ENCODE measurements at places on chromosomes 3 and 15.

DNA sequence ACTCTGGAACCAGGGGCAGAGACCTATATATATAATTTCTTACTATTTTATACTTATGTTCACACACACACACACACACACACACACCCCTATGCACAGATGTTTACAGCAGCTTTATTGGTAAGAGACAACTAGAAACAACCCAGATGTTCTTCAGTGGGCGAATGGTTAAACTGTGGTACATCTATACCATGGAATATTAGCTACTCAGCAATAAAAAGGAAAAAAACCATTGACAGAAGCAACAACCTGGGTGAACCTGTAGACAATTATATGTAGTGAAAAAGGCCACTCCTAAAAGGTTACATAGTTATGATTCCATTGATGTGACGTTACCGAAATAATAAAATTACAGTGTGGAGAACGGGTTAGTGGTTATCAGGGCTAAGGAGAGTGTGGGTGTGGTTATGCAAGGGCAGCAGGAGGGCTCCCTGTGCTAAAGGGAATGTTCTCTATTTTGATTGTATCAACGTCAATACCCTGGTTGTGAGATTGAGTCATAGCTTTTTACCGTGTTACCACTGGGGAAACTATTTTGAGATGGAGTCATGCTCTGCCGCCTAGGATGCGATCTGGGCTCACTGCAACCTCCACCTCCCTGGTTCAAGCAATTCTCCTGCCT, 85.5 kb downstream of the FLNB start:
- DNase-seq, result no peak

DNA sequence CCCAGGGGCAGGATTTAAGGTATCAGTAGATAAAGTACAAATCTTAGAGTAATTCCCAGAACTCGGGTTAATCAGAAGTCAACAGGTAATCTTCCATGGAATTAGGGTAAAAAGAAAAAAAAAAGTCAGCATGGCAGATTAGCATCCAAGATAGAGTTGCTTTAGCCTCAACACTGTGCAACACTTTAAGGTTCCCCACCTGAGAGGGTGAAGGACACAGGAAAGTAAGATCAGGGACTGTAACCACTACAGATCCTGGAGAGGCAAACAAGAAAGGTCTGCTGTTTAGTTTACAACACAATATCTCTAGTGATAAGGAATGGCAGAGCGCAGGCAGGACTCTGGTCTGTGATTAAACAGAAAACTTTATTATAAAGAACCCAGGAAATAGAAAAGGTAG, 4.1 kb upstream of the PHLDB2 start:
- no peak for DNase-seq

DNA sequence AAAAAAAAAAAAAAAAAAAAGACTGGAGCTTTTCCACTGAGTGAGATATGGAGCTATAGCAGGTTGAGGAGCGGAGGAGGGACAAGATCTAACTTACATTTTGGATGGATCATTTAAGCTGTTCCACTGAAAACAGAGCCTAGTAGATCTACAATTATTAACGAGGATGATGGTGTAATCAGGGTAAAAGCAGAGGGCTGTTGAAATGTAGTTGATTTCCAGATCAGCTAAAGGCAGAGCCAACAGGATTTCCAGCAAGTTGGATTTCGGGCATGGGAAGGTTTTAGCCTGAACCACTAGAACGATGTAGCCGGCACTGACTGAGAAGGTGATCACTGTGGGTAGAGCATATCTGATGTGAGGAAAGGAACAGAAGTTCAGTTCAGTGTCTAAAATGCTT, 360.7 kb downstream of the EPHB1 start:
- DNase-seq, result no peak

GRCh38 chr15:76140074-76140464, 80.3 kb downstream of the TMEM266 start:
- DNase-seq, result no peak

DNA sequence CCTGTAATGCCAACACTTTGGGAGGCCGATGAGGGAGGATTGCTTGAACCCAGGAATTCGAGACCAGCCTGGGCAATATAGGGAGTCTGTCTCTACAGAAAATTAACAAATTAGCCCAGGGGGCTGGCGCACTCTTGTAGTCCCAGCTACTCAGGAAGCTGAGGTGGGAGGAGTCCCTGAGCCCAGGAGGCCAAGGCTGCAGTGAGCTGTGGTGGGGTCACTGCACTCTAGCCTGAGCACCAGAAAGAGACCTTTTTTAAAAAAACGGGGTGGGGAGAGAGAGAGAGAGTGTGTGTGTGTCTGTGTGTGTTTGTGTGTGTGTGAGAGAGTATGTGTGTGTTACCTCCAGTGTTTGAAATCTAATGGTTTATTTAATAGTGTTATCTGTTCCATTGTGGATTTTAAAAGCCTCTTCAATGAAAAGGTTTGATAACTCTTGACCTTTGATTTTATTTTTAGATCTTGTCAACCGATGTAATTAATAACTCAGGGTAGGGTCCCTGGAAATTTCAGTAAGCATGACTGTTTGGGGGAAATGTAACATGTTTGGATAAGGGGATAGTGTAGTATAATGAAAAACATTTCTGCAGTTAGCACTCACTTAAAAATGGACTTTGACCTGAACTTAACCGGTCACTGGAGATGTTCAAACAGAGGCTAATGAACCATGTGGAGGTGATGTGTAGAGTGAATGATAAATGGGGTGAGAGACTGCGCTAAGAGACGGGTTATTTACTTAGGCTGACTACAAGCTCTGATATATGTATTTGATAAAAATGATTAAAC, 29.7 kb downstream of the LRCH3 start:
- DNase-seq, result no peak

DNA sequence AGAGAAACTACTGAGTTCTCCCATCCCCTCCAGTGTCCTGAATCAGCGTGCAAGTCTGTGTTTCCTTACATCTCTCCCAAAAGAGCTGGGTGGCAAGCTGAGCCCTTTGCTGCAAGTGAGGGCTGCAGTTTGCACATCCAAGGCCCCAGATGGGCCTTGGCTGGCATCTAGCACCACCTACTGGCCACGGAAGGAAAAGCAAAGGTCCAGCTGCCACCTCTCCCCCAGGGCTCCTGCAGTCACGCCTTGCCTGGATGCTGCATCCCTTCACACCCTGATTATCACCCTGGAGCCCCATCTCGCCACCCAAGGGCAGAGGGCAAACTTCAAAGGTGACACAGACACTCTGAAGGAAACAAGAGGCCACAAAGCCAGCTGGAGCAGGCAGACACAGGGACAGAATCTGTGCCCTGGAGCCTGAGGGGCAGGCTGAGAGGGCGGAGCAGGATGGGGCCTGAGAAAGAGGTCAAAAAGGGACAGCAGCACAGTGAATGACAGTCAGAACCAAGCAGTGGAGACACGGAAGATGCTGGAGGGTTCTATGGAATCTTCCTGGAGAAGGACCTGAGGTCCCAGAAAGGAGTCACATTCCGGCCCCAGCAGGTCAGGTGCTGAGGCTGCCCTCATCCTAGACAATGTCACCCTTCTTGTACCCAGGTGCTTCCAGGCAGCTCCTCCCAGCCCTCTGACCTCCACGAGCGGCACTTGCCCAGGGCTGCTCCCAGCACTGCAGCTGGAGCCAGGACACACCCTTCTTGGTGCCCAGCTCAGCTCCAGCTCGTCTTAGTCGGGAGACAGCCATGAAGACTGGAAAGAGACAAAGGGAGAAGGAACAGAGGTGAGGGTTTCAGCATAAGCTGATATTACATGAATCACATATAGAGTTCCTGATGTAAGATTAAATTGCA, 18.3 kb upstream of the NTRK3 start:
- peak; percentile 26 for DNase-seq

- DNase-seq, result no peak
Observed at GRCh38 chr3:164730815-164731360, 347.4 kb downstream of the SI start.

- no peak for DNase-seq
Observed at GRCh38 chr3:128383316-128384235, 83.1 kb downstream of the DNAJB8 start.

DNA sequence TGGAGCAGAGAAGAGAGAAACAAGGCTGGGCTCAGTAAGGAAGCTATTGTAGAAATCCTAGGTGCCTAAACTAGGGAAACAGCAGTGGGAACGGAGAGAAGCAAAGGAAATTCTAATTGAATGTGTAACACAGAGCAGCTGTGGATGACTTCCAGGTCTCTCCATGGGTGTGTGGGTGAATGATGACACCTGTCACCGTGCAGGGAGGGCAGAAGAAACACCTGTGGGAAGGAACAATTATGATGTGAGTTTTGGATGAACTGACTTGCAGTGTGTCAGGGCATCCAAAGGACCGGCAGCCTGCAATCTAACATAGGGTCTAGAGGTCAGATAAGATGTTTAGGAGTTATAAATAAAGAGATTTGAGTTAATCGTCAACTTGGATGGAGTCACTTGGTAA, 144.2 kb downstream of the RYR3 start:
- DNase-seq, result no peak

- no peak for DNase-seq
Observed at GRCh38 chr3:119033393-119034255, 1.0 kb downstream of the IGSF11 start.

DNA sequence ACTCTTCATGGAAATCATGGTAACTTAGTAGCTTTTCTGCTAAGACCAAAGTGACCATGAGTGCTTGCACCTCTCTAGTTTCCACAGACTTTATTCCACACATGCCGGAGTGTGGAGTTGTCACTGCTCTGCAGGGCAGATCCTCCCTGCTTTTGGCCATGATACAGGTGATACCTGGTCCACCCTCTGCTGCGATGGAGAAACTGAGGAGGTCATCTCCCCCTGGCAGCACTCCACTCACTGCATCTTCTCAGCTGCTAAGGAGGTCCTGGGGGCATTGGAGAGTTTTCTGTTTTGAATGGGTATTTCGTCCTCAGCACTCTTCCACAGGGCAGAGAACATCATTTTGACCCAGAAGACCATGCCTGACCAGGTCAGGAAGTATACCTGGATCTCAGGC, 31.1 kb downstream of the RBM5 start:
- no peak for DNase-seq

DNA sequence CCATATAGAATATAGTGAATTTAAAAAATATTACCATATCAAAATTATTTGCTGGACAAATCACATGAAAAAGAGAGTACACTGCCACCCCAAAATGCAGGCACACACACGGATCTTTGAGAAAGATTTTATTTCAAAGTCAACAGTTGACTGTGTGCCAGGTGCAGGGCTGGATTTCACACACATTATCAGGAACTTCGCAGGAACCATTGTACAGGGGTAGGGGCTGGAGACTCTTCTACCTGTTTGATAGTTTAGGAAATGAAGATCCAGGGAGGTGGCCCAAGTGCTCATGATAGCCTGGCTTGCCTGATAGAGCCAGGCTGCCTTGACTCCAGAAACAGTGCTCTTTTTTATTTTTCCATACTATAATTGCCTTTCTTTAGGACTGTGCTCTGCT, 54.2 kb downstream of the IL1RAP start:
- no peak for DNase-seq

- no peak for DNase-seq
Observed at GRCh38 chr15:26877831-26878230, 11.0 kb downstream of the GABRA5 start.

DNA sequence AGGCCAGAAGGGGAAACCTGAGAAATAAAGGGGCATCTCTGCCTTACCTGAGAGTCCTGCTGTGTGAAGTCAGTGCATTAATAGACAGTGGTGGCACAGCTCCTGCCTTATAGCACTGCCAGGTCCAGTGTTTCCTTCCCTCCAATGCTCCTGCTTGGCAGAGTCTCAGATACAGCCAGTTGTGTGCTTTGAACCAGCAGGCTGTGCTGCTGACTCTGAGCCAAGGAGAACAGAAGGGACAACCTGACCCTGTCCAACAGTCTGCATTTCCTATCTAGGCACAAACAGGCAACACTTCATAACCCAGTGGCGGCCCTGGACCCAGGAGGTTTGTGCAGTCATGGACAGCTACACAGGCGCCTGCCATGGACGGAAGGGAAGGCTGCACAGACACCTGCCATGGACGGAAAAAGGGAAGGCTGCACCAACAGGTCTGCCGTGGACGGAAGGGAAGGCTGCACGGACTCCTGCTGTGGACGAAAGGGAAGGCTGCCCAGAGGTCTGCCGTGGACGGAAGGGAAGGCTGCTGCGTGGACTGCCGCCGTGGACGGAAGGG, 33.9 kb upstream of the PLXNA1 start:
- no peak for DNase-seq

DNA sequence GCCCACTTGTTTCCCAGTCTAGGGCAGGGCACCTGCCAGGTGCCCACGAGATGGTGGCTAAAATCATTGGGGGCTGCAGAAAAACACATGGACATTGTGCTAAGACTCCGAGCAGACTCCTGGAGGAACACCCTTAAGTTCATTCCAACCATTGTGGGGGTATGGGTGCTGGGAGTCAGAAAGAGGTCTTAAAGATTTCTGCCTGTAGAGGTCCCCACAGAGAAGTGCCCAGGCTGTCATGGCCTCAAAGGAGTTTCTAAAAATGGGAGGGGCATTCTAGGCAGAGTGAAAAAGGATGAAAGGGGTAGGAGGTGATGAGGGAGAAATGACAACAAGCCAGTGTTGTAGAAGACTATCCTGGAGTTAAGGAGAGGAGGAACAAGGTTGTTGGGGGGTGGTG, 17.1 kb downstream of the RBP1 start:
- DNase-seq, result no peak

DNA sequence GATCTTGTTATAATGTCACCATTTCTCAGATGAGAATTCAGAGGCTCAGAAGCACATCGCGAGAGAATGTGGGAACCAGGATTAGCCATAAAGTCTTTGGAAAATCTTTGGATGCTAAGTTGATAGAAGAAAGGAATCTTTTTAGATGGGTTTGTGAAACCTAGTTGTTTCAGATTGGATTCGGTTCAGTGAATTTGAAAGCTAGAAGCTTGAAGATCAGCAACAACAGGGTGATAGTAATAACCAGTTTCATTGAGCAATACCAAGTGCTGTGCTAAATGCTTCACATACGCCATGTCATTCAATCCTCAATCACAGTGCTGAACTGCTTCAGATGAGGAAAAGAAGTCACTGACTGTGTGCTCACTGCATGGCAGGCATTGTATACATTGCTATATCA, 47.4 kb upstream of the MITF start:
- no peak for DNase-seq

GRCh38 chr3:179604321-179605078, at the start of the genes MRPL47 and NDUFB5:
MRPL47 (minus strand) TSS chr3:179604638; CDS start chr3:179604624, 14 bp downstream.
NDUFB5 (plus strand) TSS chr3:179604794; CDS start chr3:179604816, 22 bp downstream.
- DNase-seq, result peak; percentile 94

DNA sequence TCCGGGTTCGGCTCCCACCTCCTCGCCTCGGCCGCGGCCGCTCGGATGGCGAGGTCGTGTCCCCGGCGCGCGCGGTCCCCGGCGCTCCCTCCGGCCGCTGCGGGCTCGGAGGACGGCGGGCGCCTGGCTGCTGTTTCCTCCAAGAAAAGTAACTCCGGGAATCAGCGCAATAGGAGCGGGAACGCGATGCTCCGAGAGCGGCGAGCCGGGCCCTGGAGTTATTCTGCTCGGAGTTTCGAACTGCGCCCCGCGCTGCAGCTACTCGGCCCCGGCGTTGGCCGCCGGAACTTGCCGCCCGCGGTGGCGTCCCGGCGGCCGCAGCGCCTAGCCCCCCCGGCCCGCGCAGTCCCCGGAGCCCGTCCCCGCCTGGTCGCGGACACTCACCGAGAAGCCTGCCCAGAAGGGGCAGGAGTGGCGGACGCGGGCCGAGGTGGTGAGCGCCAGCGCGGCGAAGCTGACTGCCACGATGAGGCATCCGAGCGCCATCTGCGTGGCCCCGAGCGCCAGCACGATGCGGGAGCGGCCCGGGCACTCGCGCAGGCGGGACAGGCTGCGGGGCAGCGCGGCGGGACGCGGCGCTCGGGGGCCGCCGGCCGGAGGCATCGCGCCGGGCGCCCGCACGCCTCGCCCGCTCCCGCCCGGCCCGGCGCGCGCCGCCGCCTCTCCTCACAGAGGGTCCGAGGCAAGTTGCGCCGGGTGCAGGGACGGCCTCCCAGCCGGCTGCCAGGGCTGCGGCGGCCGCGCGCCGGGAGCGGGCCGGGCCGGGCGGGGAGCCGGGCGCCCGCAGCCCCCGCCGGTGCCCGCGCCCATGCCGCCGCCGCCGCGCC, 251.9 kb downstream of the TJP1 start:
- no peak for DNase-seq
